ENCODE measurements at places on chromosomes 6 and 20.
A peak's percentile ranks its signal among the peaks of the same experiment; 100 is the strongest.

DNA sequence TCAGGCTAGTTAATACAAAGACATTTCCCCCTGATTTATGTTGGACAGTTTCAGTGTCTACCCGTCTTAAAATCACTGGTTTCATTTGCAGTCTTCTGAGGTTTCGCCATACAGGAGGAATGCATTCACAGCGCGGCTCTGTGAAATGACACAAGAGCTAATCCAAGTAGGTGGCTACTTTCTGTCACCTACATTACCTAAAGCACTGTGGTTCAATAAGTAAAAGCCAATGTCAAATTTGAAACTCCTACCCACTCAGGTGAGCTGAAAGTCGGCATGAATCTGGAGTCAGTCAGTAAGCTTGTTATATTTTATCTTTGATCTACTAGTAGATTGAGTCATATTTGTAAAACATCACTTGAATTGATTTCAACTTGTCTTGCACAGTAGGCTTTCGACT, 370.8 kb downstream of the LAMA2 start:
- DNase-seq: peak; percentile 70

GRCh38 chr20:58634521-58635278, 16.4 kb upstream of the STX16 start:
- no peak for DNase-seq

DNA sequence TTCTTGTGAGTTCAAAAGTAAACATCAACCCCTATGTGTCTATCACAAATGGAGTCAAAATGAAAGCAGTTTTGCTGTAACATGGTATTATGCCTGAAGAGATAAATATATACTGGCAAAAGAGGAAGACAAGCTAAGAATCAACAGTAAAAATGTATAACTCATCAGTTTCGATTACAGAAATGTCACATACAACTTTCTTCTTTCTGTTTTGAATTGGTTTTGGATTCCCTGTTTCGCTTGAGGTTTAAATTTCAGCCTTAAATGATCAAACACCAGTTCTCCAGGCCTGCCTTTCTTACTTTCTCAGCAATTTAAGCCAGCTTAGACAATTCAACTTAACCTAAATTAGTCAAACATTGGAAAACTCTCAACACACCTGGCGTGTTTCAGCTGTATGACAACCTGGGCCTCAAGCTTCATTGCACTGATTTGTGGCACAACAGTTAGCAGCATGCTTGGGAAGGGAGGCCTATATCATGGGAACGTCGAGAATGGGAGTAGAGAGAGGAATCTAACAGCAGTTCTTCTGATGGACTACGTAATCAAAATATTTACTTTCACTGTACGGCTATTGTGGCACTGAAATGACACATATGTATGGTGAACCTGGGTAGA, 51.9 kb upstream of the MARCKS start:
- peak; percentile 88 for DNase-seq

DNA sequence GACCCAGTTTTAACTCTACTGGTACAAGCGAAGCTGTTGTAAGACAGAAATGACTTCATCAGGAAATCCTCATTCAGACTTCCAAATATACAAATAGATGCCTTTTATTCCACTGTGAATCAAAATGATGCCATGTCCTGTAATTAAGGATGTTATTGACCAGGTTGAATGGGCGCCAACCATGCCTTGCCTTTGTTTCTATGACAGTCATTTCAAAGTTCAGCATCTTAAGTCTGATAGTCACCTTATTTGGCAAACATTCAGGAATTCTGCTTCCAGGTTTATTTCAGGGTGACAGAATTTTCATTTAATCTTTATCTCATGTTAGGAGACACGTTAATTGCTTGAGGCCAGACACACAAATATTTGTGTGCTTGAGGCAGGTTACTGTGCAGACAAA, 592.8 kb upstream of the JAG1 start:
- DNase-seq: no peak

GRCh38 chr6:108492131-108492766, 68.5 kb upstream of the FOXO3 start:
- DNase-seq: peak; percentile 52

DNA sequence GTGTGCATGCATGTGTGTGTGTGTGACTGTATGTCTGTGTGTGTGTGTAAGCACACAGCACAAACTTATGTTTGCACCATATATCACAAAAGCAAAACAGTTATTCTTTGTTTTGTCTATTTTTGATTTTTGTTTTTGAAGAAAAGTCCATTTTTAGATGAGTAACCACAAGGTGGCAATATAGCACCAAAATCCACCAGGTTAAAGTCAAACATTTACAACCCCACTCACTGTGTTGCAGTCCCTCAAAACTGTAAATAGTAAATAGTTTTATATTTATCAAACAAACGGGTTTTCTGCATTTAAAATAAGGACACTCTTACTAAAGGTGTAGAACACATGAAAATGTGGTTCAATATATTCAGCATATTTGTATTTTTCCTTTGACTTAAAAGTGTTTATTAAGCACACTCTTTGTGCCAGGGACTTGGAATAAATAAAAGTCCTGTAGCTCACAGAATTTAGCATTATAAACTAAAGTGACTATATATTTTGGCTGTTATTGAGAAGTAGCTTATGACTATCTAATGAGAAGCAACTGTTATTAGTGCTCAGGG, 118.5 kb downstream of the GFRAL start:
- peak; percentile 38 for DNase-seq

- DNase-seq: no peak
Measured at GRCh38 chr6:150157081-150157480, 14.2 kb downstream of the PPP1R14C start.

- DNase-seq: no peak
Measured at GRCh38 chr6:83192456-83192855, 609 bp downstream of the PGM3 start.

Data from MM.1S (cell line).